ENCODE measurements at places on chromosomes 2 and 18. TPM values are rescaled to one million over a fixed set of nuclear protein-coding genes. Genes with fewer than 3 reads are reported as not detected.

Gene SDC1
- polyA plus RNA-seq = 113 TPM

Gene ERBB4
- 0.04 TPM for polyA plus RNA-seq

Gene PRKAG3
- polyA plus RNA-seq = not detected

Gene TDRD15
- 0.12 TPM for polyA plus RNA-seq

Gene ANKRD36
- polyA plus RNA-seq = 5.3 TPM

Gene EML6
- 17.2 TPM for polyA plus RNA-seq

Data from HepG2 (cell line).